ENCODE measurements at places on chromosomes 2 and 18.

DNA sequence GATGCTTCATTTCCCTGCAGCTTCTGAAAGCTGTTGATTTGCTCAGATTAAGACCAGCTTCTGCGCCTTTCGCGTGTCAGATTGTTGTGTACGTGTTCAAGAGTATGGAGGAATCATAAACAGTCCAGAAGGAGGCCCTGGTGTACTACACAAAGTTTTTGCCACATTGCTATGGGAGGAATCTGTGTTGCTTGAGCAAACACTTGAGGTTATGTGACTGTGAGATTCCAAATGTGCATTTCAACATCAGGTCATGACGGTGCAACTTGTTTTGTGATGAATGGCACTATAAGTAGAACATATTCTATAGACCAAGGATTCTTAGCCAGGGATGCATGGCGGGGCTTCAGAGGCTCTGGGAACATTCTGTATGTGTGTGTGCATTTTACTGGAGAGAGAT, 35.0 kb downstream of the SRSF7 start:
- no peak for DNase-seq

DNA sequence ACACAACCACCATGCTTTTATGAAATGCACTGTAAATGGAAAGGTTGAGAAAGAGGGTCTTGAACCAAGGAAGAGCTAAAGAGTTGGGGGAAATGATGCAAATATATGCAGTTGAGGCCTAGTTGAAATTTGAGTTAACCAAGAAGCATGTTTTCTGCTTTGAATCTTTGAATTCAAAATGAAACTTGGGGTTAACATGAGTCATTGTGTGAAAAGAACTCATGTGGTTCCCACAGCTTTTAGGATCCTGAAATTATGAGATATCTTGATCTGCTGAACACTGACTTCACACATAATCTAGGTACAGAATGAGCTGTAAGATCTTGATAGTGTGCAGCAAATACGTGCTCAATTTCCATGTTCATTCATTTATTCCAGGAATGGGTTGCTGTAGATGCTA, 422.9 kb upstream of the TRIB2 start:
- DNase-seq, result no peak

DNA sequence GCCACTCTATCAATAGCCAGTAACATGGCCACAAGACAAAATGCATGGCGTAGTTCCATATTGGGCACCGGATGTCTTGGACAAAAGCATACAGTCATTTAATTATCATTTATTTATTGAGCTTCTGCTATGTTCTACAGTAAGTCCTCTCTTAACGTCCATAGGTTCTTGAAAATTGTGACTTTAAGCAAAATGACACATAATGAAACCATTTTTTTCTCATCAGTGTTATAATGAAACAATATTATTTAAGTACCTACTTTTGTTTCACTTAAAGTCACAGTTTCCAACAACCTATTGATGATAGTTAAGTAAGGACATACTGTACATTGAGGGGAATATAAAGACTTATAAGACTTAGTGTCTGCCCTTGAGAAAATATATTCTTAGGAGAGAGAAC, 84.9 kb downstream of the XRCC5 start:
- DNase-seq, result no peak

DNA sequence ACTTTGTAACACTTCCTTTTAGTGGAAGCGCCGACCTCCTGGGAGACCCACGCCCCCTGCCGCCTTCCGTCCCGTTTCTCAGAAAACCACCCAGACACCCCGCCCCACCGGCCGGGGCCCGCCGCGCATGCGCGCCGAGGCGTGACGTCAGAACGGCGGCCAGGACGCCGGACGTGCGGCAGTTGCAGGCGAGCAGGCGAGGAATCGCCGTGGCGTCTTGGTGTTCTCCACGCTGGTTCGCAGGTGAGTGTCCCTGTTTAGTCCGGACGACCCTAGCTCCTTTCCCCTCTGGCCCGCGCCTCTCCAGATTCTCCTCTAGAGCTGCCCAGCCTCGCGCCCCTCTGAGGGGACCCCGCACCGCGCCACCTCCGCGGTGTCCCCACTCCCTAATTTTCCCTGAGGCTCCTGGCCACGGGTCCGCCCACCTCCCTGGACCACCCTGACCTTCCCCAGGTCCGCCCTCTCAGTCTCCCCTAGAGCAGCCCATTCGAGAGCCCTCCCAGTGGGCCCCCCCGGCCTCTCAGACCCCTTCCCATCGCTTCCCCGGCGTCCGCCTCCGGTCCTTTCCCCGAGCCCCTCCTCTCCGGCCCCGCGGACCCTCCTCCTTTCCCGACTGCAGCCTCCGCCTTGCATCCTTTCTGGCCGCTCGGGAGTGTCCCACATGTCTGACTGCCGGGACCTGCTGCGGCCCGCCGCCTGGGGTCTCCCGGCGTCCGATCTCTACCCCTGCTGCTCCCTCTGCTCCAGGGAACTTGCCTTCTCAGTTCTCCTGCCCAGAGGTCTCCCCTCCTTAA, at the start of gene PLEKHB2:
PLEKHB2 (plus strand) TSS at position 181 of the 794 bp plus-strand sequence. CDS start 15,606 bp downstream, outside the sequence.
- DNase-seq, result peak; percentile 94

DNA sequence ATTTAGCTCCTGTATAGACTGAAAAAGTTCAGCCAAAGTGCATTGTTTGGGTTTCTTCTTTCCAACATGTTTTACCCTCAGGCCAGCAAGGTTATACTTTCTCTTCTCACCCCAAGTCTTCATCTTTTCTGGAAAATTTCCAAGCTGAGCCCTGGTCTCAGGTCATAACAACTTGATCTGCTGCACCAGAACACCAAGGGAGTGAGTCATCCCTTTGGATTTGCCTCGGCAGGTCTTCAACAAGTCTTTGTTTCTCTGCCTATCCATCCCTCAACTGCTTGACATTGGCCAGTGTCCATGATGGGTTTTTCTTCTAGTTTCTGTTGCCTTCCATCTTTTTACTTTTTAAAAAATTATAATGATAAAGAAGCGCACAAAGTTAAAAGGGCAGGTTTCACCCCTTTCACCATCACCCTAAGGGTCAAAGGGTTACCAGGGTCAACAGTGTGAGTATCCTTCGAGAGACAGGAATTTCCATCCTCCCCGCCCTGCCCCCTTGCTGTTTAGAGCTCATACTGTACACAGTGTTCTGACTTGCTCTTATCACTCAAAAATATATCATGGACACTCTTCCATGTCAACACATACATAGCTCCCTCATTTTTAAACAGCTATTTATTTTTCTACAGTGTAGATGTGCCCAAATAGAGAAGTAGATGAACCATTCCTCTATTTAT, 5.7 kb upstream of the SPATS2L start:
- no peak for DNase-seq

DNA sequence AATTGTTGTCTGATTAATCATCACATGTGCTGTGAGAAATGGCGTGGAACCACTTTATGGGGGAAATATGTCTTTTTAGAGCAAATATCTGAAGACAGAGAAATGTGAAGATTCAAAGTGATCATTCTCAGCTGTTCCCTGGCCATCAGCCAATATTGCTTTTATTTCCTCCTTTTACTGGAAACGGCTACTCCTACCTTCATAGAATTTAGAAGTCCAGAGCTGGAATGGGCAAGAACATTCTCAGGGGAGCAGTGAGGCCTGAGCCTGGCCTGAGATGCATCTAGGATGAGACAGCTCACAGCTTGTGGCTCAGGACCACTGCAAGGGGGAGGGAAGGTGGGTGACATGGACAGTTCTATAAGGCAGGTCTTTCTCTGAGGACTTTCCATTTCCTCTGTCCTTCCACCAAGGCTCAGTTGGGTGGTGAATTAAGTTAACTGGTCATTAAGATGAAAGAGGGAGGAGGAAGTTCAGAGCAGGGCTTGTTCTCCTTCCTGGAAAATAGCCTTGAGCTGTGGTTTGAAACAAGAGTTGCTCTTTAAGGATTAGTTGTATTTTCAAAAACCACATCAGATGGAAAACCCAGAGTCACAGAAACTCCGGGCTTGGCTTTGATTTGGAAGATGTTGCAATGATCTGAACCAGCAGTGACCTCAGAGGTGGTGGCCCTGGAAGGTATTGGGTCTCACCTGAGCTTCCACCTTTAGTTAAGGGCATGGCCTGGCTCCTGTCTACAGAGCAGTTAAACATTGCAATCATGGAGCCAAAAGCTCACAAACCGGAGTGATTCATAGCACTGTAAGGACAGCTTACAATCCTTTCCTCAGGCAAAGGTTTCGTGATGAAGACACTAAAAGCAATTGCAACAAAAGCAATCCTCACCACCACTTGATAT, 144.3 kb downstream of the VAPA start:
- no peak for DNase-seq

- no peak for DNase-seq
These were observed 134.9 kb downstream of the RPIA start for GRCh38 chr2:88826399-88826798.

GRCh38 chr2:222450021-222450420, 25.7 kb downstream of the SGPP2 start:
- DNase-seq, result no peak

- DNase-seq, result no peak
These were observed 2.0 kb upstream of the CHRNA1 start for GRCh38 chr2:174766271-174766670.

GRCh38 chr2:163341426-163341825, 394.4 kb downstream of the FIGN start:
- DNase-seq, result no peak

GRCh38 chr18:51164761-51165281, 32.7 kb downstream of the MEX3C start:
- DNase-seq, result no peak

DNA sequence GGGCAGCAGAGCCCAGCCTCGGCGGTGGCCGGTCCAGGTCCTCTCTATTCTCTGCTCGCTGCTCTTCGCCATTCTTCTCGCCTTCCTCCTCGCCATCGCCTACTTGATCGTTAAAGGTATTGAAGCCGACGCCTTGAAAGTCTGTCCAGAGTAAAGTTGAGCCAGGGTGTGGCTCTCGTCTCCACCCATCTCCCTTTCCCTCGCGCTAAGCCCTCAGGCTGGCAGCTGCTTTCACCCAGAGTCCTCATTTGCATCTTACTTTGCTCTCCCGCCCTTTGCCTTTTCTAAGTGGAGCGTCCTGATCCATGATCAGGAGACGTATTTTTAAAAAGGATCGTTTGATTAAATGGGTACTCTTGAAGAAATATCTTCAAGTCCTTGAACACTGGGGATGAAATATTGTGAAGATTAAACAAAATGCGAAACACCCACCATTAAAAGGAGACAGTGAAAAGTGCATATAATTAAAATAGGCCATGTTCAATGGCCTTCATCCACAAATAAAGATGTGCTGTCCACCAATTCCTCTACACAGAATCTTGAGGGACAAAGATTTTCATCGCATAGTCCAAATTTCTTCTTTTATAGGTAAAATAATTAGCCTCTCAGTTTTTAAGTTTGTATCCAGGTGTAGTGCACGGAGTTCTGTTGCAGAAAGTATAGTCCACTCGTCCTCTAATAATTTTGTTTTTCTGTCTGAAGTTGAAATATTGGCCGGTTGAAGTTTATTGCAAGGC, 657 bp downstream of the ARL6IP6 start:
- DNase-seq, result peak; percentile 58

DNA sequence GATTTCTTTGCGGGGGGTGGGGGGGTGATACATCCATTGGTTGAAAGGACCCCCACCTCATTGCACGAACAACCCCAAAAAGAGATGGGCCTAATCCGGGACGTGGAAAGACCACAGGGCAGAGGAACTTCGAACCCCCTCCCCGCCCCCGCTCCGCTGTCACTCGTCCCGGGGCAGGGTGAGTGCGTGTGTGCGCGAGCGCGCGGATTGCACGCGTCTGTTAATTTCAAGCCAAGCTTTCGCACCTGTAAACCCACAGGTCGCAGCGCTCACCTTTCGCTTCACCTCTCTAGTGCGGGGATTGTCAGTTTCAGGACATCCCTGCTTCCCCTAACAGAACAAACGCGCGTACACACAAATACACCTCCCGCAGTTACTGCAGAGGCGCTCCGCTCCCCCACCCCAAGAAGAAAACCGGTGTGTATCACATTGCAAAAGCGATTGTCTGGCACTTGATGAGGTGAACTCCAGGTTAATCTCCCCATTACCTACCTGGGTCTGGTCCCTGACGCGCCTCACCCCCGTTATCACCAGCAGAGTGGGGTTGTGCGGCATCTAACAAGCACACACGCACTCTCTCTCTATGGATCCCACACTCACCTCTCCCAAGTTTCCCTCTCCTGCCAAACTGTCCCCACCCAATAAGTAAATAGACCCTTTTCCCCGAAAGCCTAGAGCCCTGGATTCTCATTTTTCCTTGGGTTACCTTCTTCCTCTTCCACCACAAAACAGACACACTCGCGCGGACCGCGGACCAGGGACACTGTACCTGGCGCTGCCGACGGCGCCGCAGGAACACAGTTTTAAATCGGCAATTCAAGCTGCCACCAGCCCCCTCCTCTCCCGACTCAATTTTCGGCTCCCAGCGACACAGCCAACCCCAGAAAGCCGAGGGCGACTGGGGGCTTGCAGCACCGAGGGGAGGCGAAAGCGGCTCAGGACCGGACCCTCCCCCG, 1.0 kb downstream of the CYP26B1 start:
- DNase-seq, result no peak

DNA sequence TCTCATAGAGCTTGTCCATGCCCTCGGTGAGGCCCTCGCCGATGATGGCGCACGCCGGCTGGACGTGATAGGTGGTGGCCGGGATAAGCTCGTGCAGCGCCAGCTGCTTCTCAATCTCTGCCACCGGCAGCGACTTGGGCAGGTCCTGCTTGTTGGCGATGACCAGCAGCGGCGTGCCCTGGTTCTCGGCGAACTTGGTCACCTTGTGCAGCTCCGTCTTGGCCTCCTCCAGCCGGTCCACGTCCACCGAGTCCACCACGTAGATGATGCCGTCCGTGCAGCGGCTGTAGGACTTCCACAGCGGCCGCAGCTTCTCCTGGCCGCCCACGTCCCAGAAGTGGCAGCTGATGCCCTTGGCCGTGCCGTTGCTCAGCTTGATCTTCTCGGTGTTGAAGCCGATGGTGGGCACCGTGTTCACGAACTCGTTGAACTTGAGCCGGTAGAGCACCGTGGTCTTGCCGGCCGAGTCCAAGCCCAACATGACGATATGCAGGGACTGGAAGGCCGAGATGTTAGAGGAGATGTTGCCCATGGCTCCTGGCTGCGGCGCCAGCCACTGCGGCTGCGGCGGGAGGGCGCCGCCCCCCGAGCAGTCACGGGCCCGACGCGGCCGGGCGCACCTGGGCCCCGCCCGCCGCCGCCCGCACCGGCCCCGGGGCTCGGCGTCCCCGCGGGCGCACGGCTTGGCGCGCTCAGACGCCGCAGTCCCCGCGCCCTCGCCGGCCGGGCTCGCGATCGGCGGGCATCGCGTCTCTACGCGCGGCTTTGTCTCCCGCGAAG, 636 bp downstream of the ARL4C start:
- DNase-seq, result peak; percentile 55

GRCh38 chr2:228469721-228470120, 288.2 kb upstream of the SPHKAP start:
- DNase-seq, result no peak

DNA sequence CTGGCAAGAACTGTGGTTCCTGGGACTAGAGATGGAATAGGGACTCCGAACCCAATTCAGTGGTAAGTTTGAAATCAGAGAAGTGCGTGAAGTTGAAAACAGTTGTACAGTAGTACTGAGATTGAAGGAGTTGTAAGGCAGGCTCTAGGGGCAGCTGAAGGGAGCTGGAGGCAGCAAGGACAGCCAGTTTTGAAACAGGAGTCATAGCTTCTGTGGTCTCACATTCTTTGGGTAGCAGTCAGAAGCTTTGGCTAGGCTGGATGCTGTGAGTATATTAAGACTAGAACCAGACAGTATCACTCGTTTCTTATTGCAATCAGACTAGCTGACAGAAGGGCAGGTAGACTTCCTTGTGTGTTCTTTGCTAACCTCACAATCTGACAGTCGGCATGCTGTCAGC, 64.5 kb upstream of the ADAM23 start:
- no peak for DNase-seq

- DNase-seq, result no peak
These were observed 19.0 kb downstream of the RNF125 start for GRCh38 chr18:32037616-32038015.

GRCh38 chr2:34851804-34852203, 1252.7 kb upstream of the FAM98A start:
- DNase-seq, result no peak

GRCh38 chr2:15400240-15400826, 160.8 kb downstream of the NBAS start:
- DNase-seq, result no peak

Measured in activated CD4-positive, alpha-beta T cell treated with anti-CD3 and anti-CD28 coated beads for 48 hours (primary cell).